Astrocyte of the hippocampus (primary cell): ENCODE measurements at places on chromosomes 1 and 21.

DNA sequence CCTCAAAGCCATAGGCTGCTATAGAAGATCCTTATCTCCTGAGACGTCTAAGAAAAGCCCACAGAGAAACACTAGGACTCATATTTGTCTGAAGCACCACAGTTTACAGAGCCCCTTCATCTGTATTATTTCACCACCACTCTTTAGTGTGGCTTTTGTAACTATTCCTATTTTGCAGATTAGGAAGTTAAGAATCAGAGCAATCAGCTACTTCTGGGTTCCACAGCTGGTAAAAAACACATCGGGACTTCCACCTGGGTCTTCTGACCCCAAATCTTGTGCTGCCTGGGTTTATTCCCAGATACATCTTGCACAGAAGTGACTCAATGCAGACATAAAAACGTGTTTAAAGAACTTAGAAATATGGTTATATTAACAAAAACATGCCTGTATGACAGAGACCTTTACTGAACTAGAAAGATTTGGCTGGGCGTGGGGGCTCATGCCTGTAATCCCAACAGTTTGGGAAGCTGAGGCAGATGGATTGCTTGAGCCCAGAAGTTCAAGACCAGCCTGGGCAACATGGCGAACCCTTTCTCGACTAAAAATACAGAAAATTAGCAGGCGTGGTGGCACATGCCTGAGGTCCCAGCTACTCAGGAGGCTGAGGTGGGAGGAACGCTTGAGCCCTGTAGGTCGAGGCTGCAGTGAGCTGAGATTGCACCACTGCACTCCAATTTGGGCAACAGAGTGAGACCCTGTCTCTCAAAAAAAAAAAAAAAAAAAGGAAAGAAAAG is 40.9 kb downstream of the ELK4 start:
- DNase-seq: no peak

- DNase-seq: peak; percentile 75
Observed at GRCh38 chr1:10779201-10779600, 17.2 kb downstream of the CASZ1 start.

DNA sequence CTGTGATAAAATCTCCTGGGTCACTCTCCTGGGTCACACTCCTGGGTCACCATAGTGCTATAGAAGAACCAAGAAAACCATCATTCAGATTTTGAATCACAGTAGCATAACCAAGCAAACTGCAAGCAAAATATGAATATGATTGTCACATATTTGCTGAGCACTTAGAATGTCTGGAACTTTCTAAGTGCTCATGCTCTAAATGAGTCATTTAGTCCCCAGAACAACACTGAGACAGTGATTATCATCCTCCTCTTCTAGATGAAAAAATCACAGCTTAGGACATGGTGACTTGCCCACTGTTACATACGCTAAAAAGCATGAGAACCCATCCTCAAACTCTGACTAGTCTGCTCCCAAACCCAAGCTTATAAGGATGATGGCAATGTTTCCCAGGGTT is 39.5 kb upstream of the DDAH1 start:
- peak; percentile 17 for DNase-seq

GRCh38 chr1:94542088-94542870 is 720 bp upstream of the F3 start:
- peak; percentile 39 for DNase-seq

GRCh38 chr21:39855595-39855994 is 11.6 kb upstream of the PCP4 start:
- no peak for DNase-seq

DNA sequence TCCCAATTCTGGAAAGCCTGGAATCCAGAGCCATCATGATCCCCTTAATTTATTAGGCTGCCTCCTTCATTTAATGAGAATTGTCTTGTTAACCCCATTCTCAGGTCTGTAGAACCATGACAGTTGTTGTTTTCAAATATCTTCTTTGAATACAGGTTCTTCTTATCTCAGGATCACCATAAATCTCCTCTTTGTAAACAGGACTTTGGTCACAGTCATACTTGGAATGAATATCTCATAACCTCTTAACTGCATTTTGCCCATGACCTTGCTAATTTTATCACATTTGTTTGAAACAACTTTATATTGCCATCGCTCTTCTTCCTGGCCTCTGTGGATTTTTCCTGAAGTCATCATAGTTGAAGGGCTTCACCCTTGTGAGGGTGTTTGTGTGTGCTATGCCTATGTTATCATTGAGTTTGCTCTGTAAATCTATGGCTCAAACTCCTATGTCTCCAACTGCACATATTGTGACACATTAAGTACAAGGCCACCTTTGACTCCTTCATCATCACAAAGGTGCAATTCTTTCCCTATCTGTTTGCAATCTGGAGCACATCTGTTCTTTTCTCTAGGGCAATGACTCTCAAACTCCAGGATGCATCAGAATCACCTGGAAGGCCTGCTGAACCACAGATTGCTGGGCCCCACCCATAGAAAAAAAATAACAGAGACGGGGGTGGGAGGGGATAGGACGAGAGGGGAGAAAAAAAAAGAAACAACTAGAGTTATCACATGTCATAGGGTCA is 54.2 kb downstream of the FCRL5 start:
- DNase-seq: no peak

DNA sequence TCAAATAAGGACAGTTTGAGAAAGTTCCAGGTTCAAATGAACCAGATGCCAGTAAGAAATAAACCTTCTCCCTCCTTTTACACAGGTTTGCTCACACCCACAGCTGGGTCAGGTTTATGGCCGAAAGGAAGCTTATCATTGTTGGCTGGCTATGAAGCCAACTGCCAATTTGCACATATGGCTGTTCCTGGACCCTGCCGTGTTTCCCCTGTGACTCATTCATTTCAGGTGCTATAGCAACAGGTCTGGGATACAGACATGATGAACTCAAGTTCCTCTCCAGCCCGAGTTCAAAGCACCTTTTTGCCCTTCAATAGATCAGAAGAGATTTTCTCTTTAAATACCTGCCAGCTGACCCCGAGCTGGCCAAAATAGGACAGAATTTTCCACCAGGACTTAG is 134.4 kb upstream of the SMYD2 start:
- peak; percentile 37 for DNase-seq
